HepG2 (cell line): ENCODE measurements at places on chromosomes 3 and 15. TPM values are rescaled to one million over a fixed set of nuclear protein-coding genes. Genes with fewer than 3 reads are reported as not detected.

DNA sequence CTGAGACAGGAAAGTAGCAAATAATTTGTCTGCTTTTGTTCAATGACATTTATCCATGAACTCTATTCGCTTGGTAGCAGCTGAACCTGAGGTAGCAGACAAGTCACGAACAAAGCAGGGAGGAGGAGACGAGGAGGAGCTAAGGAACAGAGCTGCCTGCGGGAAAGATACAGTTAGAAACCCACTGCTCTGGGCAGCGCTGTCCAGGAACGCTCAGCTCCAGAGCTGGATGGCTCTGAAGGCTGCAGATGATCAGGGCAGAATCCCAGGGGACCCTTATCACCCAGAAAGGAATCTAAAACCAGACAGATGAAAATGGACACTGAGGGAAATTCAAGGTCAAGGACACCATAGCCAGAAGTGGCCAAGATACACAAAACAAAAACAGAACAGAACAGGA, 257.8 kb downstream of the CD47 start:
- DNase-seq: no peak

LMAN1L gene
- total RNA-seq: not detected in 2 replicates

DNA sequence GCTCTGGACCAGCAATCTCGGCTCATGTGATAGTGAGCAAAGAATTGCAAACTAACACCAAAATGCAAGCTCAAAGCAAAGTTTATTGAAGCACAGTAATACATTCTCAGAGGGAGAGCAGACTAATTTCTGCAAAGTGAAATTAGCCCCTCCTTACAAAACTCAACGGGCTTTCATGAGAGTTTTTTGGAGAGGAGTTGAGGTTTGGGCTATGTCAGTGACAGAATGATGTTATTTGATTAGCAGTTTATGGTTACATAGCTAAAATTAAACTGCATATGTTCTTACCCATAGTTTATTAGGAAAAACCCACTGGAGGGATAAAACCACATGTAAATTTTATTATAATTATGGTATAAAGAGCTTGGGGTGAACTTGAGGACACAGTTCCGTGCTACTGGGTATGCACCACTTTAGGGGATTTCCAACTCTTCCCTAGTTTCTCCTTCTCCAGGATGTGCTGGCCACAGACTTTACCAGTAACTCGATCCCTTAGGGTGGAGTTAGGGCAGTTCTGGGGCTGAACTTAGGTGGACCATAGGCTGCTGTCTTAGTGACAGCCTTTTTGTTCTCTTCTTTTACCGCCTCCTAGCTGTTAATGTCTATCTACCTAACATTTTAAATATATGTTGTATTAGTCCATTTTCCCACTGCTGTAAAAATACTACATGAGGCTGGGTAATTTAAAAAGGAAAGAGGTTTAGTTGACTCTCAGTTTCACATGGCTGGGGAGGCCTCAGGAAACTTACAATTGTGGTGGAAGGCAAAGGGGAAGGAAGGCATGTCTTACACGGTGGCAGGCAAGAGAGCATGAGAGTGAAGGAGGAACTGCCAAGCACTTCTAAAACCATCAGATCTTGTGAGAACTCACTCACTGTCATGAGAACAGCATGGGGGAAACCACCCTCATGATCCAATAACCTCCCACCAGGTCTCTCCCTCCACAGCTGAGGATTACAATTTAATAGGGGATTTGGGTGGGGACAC, 8.9 kb upstream of the AADACL2 start:
- no peak for DNase-seq

DNA sequence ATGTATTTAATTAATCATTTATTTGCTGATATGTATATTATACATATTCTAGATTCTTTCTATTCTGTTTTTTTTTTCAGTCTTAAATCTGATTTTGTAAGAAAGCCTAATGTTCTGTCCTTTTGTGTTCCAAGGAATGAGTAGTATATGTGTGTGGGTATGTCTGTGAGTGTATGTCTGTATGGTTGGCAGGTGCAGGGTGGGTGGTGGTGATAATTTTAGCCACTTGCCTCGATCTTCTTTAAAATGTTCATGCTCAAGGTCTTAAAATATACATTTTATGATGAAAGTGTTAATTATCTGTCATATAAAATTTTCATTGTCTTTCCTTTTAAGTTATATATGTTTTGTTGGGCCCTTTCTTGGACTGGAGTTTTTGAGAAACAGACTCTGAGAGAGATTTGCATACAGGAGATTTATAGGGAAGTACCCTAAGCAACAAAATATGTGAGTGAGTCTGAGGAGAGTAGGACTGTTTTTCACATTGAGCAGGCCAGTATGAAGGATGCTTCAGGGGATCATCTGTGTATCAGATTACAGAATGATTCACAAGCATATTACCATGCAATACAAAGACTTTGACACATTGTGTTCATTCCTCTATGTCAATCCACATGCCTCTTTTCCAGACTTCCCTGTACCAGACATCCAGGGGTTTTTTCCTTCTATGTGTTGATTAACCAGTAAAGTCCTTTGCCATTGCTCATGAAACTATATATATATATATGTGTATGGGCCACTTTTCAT, 211.0 kb upstream of the DPPA4 start:
- no peak for DNase-seq

GRCh38 chr3:49349348-49350114, 8.6 kb downstream of the GPX1 start:
- no peak for DNase-seq
